GM23338 (cell line): ENCODE measurements at places on chromosomes 5 and 9. TPM values are rescaled to one million over a fixed set of nuclear protein-coding genes. Genes with fewer than 3 reads are reported as not detected.

- DNase-seq = no peak
Measured at GRCh38 chr9:70678153-70678552, 263.7 kb upstream of the KLF9 start.

LHX6 gene
- total RNA-seq = 1.0 and 1.3 TPM in 2 replicates

GRCh38 chr9:12813960-12814876 is 39.4 kb downstream of the LURAP1L start:
- no peak for DNase-seq

CD274 gene
- total RNA-seq = not detected in 2 replicates

DNA sequence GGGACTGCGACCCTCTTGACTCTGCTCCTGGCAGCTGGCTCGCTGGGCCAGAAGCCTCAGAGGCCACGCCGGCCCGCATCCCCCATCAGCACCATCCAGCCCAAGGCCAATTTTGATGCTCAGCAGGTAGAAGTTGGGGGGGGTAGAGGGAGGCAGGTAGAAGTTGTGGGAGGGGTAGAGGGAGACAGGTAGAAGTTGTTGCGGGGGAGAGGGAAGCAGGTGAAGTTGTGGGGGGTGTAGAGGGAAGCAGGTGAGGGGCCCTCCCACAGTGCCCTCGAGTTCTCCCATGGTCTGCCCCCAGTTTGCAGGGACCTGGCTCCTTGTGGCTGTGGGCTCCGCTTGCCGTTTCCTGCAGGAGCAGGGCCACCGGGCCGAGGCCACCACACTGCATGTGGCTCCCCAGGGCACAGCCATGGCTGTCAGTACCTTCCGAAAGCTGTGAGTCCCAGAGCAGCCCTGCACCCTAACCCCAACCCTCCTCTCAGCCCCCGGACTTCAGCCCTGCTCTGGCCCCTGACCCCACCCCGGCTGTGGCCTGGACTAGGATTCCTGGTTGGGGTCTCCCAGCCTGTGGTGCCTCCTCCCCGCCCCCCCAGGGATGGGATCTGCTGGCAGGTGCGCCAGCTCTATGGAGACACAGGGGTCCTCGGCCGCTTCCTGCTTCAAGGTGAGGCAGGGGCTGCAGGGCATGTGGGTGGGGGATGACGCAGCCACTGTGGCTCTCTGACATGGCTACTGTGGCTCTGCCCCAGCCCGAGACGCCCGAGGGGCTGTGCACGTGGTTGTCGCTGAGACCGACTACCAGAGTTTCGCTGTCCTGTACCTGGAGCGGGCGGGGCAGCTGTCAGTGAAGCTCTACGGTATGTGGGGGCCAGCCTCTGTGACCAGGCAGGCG is 537 bp downstream of the C8G start:
- DNase-seq = no peak

GRCh38 chr9:118734696-118735095 is 634.5 kb downstream of the BRINP1 start:
- no peak for DNase-seq

DNA sequence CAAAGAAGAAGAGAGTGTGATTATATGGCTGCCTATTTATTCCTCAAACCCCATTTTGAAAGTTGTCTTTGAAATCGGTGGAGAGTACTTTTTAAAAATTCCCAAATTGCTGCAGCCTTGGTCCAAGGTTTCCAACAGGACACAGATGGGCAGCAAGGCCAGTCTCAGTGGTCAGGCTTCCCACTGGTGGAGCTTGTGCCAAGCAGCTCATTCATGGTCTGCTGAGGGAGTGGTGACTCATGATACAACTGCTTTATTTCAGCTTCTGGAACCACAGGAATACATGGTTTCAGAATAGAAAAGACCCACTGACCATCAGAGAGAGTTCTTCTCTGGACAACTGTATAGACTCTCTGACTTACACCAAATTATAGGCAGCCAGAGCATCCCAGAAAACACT is 673.1 kb upstream of the KLF4 start:
- DNase-seq = no peak

ANKDD1B gene
- total RNA-seq = 0.73 TPM in 1 of 2 replicates, not detected in the other

MAMDC4 gene
- 4.1 and 6.8 TPM in 2 replicates for total RNA-seq

SLC46A2 gene
- not detected in 2 replicates for total RNA-seq

GRCh38 chr5:163489055-163489744 is 16.2 kb upstream of the MAT2B start:
- peak; percentile 79 for DNase-seq

GRCh38 chr9:126628969-126629674 is 15.4 kb downstream of the LMX1B start:
- no peak for DNase-seq

- no peak for DNase-seq
Measured at GRCh38 chr5:132095077-132095410, 21.5 kb downstream of the CSF2 start.

CDH6 gene
- total RNA-seq = 0.23 and 1.1 TPM in 2 replicates

FLT4 gene
- total RNA-seq = 13.8 and 17.3 TPM in 2 replicates

PRELID2 gene
- total RNA-seq = 9.8 and 13.1 TPM in 2 replicates

MCC gene
- 10.1 and 10.3 TPM in 2 replicates for total RNA-seq

TTC39B gene
- total RNA-seq = 11.0 and 11.1 TPM in 2 replicates

GRCh38 chr5:149035372-149035790 is 27.5 kb downstream of the SH3TC2 start:
- peak; percentile 84 for DNase-seq

C5orf34 gene
- 11.8 and 15.3 TPM in 2 replicates for total RNA-seq

DNA sequence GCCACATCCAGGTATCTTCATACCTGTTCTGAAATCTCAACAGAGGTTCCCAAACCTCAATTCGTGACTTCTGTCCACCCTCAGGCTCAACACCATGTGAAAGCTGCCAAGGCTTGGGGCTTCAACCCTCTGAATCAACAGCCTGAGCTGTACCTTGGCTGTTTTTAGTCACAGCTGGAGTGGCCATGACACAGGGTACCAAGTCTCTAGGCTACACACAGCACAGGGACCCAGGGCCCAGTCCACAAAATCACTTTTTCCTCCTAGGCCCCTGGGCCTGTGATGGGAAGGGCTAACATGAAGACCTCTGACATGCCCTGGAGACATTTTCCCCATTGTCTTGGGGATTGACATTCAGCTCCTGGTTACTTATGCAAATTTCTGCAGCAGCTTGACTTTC is 464.9 kb downstream of the ELAVL2 start:
- DNase-seq = no peak

DNA sequence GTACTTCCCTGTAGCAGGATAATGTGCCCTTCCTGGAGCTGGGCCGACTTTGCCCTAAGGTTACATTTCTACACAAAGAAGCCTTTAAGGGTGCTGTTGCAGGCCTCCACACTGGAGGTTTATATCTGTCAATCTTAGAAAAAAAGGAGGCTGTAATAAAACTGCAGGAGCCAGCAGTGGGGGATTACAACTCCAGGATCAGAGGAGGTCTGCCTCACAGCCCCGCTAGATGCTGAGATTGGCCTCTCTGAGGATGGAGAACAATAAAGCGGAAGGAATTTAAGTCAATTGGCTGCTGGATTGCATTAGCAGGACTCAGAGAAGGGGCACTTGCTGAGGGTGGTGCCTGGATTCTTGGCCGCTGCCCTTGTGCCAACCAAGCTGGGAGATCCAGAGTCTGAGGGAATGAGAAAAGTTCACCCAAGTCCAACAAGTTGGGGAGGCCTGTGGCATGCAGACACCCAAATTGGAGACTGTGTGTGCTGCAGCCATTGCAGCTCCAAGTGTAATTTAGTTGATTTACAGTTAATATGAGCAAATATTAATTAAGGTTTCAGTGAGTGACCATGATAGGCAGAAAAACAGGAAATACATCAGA is 99.0 kb upstream of the SSBP2 start:
- DNase-seq = no peak

SHC3 gene
- total RNA-seq = 2.5 and 2.9 TPM in 2 replicates

HAVCR1 gene
- not detected in 2 replicates for total RNA-seq

DNA sequence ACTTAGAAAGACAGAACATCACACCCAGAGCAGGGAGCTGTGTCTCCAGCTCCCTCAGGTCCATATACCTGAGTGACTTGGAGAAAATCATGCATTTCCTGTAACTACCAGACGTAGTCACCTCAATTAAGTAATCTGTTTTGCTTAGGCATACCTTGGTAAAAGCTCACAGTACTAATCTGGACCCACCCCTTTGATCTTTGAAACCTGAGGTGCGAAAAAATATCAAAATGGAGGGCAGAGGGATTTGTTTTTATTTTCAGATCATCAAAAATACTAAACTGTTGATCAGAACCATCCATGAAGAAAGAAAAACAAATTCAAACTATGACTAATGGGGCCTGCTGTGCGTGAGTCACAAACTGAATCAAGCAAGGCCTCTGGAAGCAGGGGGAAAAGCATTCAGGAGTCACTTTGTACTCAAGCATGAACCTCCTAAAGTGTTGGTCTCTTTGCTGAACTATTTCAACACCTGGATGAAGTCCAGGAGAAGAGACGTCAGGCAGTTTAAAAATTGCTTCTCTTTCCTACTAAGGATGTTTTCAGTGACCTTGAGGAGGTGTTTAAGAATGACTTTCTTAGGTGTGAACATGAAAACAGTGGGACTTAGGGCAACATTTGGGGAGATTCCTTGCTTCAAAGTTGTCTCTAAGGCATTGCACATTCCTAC is 76.3 kb downstream of the MUSK start:
- DNase-seq = no peak

NKD2 gene
- 7.3 and 9.0 TPM in 2 replicates for total RNA-seq

DNA sequence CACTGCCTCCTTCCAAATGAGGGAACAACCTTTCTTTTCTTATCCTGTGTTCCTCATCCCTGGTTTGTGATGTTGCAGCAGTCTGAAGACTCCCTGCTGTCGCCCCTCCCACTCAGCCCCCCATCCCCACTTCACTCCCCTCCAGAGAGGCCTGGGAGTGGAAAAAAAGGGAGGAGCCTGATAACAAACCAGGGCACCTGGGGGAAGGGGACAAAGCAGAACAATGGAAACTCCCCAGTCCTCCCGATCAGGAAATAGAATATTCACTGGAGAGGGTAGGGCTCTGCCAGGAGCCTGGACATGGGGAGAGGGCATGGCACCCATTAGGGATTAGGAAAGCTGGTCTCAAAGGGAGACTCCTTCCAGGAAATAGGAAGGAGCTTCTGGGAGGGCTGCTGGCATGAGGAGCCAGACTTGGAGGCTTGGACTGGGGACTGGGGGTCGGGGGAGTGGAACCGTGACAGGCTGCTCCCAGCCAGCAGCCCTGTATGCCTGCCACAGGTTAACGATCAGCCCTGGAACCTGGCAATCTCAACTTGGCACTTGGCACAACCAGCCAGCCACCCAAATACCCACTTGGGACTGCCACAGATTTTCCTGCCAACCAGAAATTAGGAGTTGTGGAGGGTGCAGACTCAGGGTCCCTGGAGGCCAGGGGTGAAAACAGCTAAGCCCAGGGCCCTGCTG is 20.0 kb downstream of the PCDH1 start:
- peak; percentile 76 for DNase-seq

- DNase-seq = no peak
Measured at GRCh38 chr9:131759017-131759647, 19.3 kb upstream of the RAPGEF1 start.

DNA sequence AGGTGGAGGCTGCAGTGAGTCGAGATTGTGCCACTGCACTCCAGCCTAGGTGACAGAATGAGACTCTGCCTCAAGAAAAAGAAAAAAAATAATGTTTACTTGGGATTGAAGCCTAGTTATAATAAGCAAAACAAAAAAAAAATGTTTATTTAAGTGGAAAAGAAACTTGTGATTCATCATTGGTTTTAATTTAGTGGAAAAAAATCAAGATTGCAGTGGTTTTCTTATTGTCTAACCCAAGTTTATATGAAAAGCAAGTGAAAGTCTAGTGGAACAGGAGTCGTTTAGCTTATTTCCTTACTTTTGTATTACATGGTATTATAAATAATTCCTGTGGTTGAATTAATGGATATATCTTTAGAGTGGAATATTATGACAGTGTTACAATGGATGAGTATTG is 8.4 kb downstream of the CNOT8 start:
- DNase-seq = no peak

DNA sequence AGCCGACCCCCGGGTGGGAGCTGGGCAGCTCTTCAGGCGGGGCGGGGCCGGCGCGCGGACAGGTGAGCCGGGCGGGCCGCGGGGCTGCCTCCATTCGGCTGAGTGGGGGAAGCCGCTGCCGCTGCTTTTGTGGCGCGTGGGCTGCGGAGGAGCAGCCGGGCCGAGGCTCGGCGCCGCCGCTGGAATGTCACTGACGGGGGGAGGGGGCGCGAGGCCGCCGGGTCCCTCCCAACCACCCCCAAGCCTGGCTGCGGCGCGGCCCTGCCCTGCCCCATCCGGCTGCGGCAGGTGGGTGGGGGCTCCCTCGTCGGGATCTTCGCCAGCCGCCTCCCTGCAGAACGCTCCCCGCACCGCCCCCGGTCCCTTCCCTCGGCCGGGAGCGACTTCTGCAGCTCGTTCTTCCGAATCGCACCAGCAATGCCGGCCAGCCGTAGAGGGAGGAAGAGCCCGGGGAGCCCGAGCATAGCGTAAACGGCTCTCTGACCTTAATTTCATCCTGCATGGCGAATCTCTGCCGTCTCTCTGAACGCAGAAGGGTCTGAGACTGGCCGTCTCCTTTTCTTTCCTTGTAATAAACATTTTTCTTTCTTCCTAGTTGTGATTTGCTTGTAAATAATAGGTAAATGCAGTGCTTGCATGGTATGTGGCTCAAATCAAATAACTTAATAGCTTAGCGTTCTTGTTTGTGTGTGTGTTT is 505 bp downstream of the SPTAN1 start:
- DNase-seq = peak; percentile 61

- peak; percentile 28 for DNase-seq
Measured at GRCh38 chr9:7011395-7012067, 253.8 kb downstream of the KDM4C start.

DNA sequence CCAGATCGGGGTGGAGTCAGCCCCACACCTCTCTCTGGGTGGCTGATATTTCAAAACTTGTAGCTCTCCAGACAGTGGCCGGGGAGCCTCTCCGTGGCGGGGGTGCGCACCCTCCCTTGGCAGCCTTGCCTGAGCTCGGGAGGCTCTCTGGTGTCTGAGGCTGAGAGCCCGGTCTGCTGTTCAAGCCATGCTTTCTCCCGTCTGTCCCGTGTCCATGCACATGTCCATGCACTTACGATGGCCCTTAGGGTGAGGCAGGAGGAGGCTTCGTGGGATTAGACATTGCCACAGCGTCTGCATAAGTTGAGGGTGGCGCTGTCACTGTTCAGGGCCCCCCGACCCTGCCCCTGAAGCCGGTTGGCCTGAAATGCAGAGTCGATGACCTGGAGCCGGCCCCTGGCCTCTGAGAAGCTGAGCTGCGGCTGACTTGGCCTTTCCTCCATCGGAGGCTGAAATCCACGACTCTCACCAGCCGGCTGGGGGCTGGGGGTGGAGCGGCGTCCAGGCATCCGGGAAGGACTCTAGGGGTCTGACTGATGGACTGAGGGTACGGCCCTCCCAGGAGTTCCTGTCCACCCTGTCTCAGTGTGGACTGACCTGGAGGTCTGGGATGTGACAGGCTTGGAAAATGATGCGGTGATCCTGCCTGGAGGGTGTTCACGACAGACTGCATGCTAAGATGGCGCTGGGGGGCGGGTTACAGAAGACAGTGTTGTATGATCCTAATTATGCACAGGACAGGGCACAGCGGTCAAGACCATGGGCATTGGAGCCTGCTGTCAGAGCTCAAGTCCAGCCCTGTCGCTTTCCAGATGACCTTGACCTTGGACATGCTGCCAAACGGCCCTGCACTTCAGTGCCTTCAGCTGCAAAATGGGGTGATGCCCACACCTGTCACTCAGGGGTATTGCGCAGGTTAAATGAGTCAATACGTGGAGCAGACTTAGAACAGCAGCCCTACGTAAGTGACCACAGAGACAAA is 18.3 kb upstream of the SLC2A6 start:
- no peak for DNase-seq
